ENCODE measurements at places on chromosomes 2 and 18.

GRCh38 chr2:152584301-152584700, 133.0 kb downstream of the PRPF40A start:
- DNase-seq = no peak

- peak; percentile 18 for DNase-seq
Measured at GRCh38 chr2:58042486-58042970, 4.1 kb upstream of the VRK2 start.

- DNase-seq = no peak
Measured at GRCh38 chr2:165567273-165567672, 97.8 kb downstream of the CSRNP3 start.

GRCh38 chr2:233940376-233941276, 23.5 kb downstream of the TRPM8 start:
- DNase-seq = no peak

- DNase-seq = no peak
Measured at GRCh38 chr2:118668431-118669424, 178.7 kb downstream of the EN1 start.

- no peak for DNase-seq
Measured at GRCh38 chr2:16633621-16634430, 31.8 kb downstream of the CYRIA start.

- DNase-seq = peak; percentile 23
Measured at GRCh38 chr2:161273038-161273760, 35.0 kb upstream of the PSMD14 start.

GRCh38 chr18:2894131-2894840, 47.5 kb downstream of the EMILIN2 start:
- DNase-seq = no peak

- DNase-seq = no peak
Measured at GRCh38 chr2:239222312-239222660, 178.5 kb downstream of the HDAC4 start.

- no peak for DNase-seq
Measured at GRCh38 chr2:119809339-119810048, 49.8 kb downstream of the PTPN4 start.

DNA sequence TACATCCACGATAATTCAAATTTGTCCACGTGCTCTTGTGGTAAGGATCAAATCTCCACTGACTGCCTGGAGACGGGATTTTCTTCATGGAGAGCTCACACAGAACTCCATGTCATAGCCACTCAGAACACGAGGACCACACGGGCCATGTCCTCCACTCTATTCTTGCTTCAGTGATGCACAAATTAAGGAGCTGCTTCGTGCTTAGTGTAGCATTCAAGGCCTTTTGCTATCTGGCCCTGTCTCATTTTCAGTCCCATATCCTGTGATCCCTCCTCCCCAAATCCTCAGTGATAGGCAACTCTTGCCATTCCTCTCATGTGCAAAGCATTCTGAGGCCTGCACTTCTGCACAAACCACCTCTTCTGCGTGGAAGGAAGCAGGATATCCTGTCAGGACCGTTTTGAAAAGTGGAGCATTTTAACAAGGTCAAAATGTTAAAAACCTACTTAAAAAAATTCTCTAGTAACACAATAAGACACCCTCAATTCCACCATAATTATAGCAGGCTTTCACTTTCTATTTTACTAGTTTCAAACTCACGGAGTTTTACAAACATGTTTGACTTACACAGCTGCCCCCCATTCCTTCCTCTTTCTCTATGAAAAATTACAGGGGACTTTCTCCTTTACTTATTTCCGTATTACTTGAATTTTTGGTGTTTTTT, 35.2 kb downstream of the ST3GAL5 start:
- DNase-seq = no peak

GRCh38 chr2:232632229-232632903, 1.0 kb upstream of the EFHD1 start:
- DNase-seq = no peak

DNA sequence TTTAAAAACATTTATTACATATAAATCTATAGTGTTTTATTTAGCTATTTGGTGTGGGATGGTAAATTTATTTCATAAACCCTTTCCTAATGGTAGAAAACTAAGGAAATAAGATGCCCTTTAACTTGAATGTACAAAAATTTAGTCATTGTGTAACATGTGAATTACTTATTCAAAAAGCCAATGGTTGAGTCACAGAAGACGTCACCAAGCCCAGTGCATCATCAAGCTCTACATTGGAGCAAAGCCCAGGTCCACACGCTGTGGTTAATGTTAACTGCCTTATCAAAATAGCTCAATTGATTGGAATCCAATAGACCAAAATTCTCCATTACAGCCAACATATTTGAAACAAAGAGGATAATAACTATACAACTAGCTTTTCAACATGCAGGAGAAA, 145.5 kb upstream of the LYPD1 start:
- no peak for DNase-seq

- no peak for DNase-seq
Measured at GRCh38 chr18:10950876-10951630, 198.3 kb downstream of the PIEZO2 start.

- no peak for DNase-seq
Measured at GRCh38 chr2:134564549-134564948, 154.3 kb downstream of the TMEM163 start.

- DNase-seq = no peak
Measured at GRCh38 chr2:99139003-99139402, 2.5 kb upstream of the C2orf15 start.

DNA sequence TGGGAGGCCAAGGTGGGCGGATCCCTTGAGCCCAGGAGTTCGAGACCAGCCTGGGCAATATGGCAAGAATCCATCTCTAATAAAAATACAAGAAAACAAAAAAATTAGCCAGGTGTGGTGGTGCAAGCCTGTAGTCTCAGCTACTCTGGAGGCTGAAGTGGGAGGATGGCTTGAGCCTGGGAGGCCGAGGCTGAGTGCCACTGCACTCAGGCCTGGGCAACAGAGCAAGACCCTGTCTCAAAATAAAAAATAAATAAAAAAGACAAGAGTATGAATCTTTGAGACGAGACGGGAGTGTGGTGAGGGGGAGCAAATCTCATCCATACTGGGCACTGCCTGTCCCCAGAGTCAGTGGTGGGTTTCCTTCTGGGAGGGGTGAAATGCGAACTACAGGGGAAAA, 12.2 kb downstream of the GPR17 start:
- DNase-seq = no peak

- DNase-seq = no peak
Measured at GRCh38 chr2:24174851-24175277, at the start of gene FAM228A. Gene FAM228A (plus strand): TSS chr2:24175053. CDS start chr2:24175481, 428 bp downstream.

DNA sequence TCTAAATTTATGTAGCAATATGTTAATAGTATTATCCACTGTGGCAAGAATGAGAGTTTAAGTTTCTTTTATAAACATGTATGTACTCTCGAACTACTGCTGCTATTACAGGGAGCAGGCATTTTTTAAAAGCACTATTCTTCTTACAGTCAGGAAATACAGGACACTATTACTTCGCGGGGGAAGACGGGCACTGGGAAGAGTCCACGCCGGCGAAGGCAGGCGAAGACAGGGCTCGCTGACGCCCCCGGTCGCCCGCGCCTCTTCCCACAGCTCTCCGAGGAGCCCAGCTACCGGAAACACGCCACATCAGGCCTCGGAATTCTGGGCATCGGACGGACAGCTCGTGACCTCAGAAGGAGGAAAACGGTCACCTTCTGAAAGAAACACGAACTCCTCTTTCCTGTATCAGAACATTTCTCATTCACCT, 90.2 kb downstream of the FAM161A start:
- peak; percentile 69 for DNase-seq

DNA sequence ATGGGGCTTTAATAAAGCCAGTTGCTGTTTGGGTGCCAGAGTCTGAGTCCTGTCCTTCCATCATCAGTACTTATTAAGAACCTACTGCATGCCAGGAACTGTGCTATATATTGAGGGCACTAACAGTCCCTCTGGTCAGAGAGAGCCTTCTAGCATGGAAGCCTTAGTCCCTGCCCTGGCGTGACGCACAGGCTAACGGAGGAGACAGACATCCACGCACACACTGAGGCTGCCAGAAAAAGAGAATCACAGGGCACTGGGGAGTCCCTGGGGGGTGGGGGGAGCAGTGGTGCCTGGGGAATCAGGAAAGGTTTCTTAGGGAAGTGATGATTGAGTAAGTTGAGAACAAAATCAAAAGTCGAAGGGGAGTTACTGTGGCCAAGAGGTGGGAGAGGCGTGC, 31.5 kb downstream of the CTIF start:
- DNase-seq = no peak

DNA sequence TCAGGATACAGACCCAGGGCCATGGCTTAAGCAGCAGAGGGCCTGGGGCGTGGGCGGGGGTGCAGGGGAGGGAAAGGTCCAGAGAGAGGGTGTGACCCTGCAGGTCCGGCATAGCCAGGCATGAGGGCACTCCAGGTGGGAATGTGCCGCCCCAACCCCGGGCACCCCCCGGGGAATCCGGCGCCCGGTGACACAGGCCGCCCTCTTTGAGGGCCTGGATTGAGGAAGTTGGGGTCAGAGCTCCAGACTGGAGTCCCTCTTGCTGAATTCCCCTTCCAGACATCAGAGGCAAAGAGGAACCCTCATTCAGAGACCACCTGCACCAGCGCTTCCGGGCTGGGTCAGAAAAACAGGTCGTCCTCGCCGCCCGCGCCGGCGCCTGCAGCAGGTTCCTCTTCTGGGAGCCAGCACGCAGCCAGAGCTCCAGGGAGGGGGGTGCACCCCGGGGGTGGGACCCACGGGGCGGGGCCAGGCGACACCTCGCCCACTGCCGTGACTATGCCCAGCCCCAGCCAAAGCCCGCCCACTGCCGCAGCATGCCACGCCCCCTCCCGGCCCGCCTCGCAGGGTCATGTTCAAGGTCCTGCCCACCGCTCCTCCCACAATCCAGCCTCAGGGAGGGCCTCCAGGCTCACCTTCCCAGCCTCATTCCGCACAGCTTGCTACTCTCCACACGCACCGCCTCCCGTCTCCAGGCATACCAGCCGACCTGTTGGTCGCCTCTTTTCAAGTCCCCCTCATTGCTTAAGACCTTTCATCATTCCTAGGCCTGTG, 98.3 kb upstream of the ID2 start:
- DNase-seq = peak; percentile 87

GRCh38 chr2:121608967-121609366, 40.3 kb downstream of the CLASP1 start:
- DNase-seq = no peak

DNA sequence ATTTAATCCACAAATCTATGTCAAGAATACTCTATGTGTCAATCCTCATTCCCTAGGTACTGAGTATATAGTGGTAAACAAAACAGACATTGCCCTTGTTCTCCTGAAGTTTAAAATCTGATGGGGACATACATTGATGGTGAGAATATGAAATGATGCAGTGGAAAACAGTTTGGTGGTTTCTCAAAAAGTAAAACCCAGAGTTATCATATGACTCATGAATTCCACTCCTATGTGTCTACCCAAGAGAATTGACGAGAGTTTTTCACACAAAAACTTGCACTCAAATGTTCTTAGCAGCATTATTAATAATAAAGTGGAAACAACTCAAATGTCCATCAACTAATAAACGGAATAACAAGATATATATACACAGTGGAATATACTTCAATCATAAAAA, 586.7 kb downstream of the CCDC85A start:
- DNase-seq = no peak

GRCh38 chr2:101803128-101803527, 105.6 kb downstream of the MAP4K4 start:
- no peak for DNase-seq

DNA sequence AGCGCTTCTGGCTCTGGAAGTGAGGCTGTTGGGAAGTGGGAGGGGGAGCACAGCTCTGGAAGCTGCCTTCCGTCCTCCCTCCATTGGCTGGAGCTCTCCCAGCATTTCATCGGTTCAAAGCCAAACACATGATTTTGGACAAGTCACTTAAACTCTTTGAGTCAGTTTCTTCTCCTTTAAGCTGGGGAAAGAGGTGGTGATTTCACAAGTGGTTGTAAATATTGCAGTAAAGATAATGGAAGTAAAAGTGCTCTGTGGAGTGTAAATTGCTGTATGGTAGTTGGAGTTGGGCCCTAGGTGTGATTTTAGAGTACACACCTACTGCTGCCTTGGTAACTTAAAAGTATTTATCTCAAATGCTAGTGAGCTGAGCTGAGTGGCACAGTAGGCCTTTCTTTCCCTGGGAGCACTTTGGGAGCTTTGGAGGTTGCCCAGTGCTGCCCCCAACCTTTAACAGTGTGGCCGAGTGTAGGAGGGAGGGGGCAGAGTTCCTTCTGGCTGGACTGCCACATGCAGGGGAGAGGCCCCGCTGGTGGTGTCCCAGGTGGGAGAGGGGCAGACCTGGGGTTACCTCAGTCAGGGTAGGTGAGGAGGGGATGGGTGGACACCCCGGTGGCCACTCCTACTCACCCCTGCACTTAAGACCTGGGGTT, 54.7 kb downstream of the ASAP2 start:
- no peak for DNase-seq

- no peak for DNase-seq
Measured at GRCh38 chr18:36308711-36309435, 11.4 kb downstream of the FHOD3 start.

DNA sequence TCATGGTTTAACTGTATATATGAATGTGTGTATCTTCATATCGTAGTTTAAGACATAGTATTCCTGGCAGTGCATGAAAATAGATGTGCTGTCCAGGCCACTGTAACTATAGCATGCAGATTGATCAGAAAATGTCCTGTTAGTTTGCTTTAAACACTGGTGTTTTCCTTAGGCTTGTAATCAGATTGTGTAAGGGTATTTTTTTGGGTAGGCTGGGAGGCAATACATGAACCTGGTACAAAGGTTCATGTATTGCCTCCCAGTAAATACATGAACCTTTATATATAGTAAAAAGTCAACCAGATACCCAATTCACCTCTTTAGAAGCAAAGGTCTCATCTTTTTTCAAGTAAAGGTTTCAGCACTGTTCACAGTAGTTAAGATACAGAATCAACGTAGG, 1.6 kb downstream of the COQ10B start:
- no peak for DNase-seq

- DNase-seq = no peak
Measured at GRCh38 chr2:37802899-37803379, 122.1 kb upstream of the RMDN2 start.

DNA sequence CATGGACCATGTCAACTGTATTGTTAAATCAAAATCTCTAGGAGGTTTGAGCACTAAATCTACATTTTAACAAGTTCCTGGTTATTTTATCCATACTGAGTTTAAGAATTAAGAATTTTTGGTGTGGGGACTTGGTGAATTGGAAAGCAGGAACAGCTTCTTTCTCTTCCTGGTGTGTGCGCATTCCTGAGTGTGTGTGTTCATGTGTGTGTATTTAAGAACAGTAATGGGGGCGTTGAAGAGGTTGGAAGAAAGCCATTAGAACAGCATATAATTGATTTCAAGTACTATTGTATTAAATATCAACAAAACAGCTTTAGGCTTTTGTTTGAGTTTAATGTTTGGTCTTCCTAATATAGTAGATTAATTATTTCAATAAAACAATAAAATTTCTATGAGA, 801.3 kb upstream of the ID2 start:
- DNase-seq = no peak

GRCh38 chr18:76121011-76121410, 374.0 kb downstream of the ZNF516 start:
- peak; percentile 13 for DNase-seq

- DNase-seq = no peak
Measured at GRCh38 chr18:6891788-6892187, 162.3 kb downstream of the ARHGAP28 start.
